ENCODE measurements at places on chromosomes 2 and 18.

- DNase-seq = no peak
Observed at GRCh38 chr18:79402209-79402576, 6.5 kb downstream of the NFATC1 start.

GRCh38 chr2:160388464-160389263 is 104.9 kb downstream of the RBMS1 start:
- no peak for DNase-seq

GRCh38 chr2:99805930-99806476 is 316.2 kb upstream of the REV1 start:
- no peak for DNase-seq

DNA sequence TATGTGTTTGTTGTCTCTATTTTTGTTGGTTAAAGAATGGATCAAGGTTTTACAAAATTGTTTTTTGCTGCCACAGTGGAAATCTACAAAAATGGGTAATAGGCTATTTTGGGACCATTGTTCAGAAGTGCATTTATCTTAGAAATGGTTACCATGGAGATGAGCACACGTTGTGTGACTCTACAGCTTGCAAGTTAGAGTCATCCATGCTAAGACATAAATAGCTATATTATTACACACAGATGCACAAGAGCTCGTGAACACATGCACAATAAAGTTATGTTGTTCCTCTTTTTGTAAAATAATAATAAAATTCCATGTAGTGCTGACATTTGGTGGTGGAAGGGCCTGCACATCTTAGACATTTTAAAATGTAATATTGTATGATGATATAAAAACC is 15.5 kb upstream of the DUSP19 start:
- DNase-seq = no peak

DNA sequence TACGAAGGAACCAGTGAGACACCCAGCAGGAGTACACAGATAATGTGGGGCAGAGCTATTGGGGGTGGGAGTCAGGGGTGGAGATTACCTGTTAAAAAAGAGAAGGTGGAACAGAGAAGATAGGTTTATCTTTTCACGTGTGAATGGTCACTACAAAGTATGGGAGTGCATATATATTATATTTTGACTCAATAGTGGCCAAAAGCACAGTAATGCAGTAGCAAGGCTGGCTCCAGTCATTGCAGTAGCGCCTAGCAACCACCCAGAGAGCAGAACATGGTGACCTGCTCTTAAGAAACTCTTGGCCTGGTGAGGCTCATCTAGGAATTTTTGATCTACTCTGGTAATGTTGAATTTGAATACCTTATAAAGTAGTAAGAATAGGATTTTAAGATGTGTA is 1.0 kb downstream of the IMPACT start:
- no peak for DNase-seq

DNA sequence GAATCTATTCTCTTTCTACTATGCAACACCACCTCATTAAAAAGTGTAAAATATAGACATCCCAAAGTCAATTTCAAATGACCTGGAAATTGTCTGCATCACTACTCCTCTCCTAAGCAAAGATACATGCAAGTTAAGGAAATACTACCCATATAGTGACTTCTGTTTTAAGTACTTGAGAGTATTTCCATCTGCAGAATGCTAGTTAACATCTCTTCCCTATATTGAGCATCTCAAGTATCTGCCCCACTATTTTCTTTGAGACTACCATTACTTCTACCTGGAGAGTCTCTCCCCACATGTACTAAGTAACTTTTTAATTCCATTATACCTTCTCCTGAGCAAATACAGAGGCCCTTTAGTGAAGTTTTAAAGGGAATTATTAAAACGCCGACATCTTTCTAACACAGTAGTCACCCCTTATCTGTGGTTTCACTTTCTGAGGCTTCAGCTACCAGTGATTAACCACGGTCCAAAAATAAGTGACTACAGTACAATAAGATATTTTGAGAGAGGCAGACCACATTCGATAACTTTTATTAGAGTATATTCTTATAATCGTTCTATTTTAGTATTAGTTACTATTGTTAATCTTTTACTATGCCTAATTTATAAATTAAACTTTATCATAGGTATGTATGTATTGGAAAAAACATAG is 21.8 kb downstream of the CWC22 start:
- no peak for DNase-seq

- DNase-seq = no peak
Observed at GRCh38 chr2:189267491-189267890, 87.9 kb upstream of the COL5A2 start.

DNA sequence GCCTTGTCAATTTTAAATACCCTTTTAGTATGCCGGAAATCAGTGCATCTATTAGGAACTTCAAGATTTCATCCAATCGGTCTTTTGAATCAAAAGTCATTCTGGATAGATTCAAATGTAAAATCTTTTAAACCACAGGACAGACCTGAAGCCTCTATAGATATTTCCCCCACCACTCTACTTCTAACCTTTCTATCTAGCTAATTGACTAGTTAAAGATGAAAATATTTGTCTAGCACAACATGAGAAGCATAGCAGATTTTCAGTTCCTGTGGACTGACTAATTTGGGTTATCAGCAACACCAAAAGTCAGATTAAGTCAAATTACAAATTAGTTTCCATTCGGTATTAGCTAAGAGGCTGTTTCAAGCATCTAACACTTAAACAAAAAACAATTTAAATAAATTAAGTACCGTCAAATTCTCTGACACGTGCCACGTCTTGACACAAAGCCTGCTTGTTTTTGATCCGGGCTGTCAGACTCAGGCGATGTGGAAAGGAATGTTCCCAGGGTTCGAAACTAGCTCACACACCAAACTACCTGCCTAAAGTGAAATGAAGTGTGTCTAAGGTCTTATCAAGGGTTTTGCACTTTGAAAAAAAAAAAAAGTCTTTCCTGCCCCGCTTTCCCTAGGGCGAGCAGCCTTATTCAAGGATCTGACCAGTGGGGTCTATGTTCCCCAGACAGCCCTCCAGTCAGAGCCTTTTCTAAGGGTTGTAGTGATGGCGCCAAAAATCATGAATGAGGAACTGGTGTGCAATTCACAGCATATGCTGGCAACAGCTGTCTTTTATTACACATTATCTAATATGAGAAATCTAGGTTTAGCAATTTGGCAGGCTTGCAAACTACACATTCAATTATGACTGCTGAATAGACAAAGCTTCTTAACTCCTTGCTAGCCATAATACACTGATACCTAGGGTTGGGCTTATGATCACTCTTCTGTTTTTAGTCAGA is 4.7 kb downstream of the CYTIP start:
- DNase-seq = no peak

DNA sequence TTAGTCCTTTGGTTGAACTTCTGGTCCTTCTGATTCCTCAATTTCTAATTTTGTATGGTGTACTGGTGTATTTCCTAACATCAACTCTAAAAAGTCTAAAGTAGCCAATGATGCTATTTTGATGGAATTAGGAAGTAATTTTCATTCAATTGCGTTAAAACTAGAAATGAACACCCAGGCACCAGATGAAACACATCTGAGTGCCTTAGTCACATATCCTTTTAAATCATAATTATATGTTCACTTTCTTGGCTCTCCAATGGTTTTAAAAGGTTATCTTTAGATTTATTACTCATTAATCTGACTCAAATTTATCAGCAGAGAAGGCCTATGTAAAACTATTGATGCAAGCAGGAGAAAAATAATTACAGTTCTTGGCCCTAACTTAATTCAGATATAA is 119.7 kb downstream of the GAREM1 start:
- no peak for DNase-seq

DNA sequence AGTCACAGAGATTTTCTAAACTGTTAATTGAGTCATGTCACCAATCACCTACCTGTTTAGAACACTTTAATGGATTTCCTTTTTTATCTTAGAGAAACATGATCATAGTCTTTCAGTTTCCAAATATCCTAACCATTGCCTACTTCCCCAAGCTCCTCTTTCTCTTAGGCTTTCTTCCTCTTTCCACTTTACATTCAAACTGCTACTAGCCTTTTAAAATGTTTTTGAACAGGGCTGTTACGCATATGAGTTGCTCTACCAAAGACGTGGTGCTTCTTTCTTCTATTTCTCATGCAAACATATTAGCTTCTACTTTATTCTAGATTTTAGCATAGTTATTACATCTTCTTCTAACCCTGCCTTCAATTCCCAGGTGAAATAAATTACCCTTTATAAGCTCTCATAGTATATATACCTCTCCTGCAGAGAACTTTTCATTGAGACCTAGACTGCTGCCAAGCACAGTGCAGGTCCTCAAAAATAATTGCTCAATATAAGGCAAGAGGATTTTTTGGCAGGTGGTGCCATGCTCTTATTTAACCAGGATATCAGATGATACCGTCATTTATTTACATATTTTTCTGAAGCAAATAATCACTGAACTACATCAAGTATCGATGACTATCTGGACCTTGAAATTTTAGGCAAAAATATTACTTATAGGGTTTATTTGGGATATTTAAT is 937.1 kb downstream of the TSN start:
- DNase-seq = no peak

DNA sequence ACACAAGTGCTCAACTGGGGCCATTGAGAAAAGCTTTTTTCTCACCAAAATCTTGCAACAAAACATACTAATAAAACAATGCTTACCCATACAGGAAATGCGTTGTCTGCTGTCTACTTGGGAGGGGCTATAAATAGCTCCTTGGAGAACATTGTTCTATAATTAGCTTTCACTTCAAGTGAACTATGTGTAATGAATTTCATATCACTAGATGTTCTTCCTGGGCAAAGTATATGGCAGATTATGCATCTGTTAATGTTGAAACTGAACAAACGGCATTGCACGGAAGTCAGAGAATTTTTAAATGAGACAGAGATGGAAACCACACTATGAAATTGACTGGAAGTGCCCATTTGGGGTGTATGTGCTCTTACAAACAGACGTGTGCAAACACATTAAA is 6.4 kb upstream of the NPAS2 start:
- DNase-seq = no peak

DNA sequence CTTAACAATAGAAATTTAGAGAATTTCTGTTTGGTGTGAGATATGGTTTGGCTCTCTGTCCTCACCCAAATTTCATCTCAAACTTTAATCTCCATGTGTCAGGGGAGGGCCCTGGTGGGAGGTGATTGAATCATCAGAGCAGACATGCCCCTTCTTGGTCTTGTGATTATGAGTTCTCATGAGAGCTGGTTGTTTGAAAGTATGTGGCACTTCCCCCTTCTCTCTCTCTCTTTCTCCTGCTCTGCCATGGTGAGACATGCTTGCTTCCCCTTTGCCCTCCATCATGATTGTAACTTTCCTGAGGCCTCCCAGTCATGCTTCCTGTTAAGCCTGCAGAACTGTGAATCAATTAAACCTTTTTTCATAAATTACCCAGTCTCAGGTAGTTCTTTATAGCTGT is 524.7 kb upstream of the ACVR2A start:
- no peak for DNase-seq

DNA sequence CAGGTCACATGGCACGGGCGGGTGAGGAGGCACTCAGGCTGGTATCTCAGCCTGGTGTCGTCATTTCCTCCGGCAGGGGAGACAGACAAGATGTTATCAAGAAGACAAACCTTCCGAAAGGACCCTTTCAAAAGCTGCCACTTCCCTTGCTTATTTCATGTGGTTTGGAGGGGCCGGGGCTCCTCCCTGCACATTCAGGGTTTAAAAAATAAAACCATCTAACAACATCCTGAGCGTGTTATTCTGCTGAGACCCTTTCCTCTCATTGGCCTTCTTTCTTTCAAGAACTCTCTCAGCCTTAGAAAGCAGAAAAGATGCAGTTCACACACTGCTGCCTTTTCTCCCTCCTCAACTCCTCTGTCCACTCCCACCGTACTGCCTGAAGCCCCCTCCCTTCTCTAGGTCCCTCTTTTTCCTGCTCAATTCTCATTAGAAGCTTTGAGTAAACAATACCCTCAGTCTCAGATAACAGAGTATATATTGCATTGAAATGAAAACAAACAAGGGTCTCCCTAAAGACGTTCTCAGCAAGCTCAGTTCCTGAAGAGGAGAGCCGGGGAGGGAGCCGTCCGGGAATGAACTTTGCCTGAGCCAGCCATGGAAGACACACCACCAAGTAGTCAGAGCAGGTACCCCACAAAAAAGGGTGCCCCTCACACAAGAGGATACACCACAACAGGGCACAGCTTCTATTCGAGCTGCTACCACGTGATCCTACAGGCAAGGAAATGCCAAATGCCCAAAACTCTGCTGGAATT is 9.7 kb downstream of the SMAD7 start:
- DNase-seq = peak; percentile 93

DNA sequence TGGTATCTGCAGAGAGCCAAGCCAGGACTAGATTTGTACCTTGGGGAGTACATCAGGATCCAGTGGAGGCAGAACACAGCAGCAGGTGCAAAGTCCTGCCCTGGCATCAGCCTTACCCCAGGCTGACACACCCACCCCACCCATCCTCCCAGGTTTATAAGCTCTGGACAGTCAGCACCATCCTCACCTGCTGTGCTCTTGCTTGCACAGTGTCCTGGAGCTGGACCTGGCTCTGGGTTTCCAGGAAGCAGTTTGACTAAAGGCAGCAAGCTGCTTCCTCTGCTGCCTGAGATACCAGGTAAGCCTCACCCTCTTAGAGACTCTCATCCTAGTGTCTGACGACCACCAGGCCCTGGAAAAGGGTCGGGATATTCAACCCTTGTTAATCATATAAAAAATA is at the start of gene SULT1C3:
Gene SULT1C3 (plus strand): TSS at position 183 of the 400 bp plus-strand sequence. CDS start 7,227 bp downstream, outside the sequence.
- no peak for DNase-seq

- no peak for DNase-seq
Observed at GRCh38 chr2:99680946-99681345, 191.1 kb upstream of the REV1 start.

DNA sequence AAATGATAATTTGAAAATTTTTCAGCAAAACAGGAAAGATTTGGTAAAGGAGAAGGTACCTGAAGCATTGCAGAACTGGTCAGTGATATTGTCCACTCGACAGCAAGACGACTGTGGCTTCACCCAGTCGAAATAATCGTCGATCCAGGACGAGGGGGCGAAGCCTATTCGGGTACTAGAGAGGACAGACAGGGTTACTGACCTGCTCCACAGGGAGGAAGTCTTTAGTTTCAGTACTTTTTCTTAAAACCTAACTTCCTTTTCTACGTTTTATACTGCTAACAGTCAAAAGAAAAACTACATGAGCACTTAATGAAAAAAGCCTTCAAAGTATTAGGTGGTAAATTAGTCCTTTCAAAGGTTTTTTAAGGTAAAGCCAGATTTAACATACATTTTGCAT is 36.0 kb downstream of the RMC1 start:
- DNase-seq = no peak

Data from islet precursor cell (in vitro differentiated cells).